ENCODE measurements at places on chromosomes 7 and 10.

- no peak for DNase-seq
These were observed 64.4 kb upstream of the CFAP46 start for GRCh38 chr10:133006806-133007205.

- no peak for DNase-seq
These were observed 63.3 kb downstream of the TMEM26 start for GRCh38 chr10:61389887-61390286.

GRCh38 chr7:99901581-99901980 lies 17.7 kb downstream of the TRIM4 start:
- no peak for DNase-seq

DNA sequence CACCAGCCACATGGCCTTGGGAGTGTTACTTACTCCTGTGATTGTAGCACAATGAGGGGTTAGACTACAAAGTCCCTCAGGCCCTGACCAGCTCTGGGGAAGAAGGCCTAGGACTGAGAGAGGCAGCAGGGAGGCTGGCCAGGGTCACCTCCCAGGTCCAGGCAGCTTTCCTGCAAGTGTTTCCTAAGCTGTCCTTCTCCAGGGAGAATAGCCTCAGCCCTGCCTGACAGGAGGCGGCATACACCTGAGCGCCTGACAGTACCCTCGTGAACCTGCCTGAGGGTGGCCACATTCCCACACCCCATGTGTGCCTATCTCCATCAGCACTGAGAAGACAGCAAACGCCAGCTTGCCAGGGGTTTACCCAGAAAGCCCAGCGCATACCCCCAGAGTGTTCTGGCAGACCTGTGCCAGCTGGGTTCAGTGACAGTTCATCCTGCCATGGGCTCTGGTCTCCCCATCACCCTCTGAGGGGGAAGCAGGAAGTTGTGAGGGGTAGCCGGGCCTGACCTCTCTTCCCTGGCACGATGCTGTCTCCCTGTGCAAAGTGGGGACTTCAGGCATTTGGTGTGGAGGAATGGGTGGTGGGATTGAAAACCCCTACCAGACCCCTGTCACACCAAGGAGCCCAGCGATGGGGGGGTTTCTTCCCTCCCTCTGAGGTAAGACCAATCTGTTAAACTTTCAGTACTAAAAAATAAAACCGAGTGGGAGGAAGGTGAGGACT lies 56.3 kb upstream of the CAMK2B start:
- DNase-seq = no peak

GRCh38 chr7:110317541-110318265 lies 773.2 kb upstream of the LRRN3 start:
- DNase-seq = no peak

DNA sequence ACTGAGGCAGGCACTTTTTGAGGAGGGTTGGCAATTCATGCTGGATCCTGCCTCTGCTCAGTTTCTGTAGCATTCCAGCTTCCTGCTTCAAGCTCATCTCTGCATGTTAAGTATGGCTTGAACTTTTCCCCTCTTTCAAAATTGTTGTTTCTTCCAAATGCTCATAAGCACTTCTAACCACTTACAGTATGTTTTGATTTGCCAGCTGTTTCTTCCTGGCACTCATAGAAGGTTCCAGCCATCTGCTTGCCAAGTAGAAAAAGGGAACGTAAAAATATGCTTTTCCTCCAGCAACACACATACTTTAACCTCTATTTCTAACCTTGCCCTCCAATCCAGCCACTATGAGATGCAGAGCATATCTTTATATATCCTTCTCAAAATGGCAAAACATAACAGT lies 692.6 kb upstream of the COBL start:
- no peak for DNase-seq

GRCh38 chr10:130985158-130985753 lies 326.3 kb downstream of the TCERG1L start:
- DNase-seq = no peak

- no peak for DNase-seq
These were observed 16.7 kb upstream of the CCDC3 start for GRCh38 chr10:13018171-13018570.

GRCh38 chr10:112981553-112981952 lies 31.5 kb downstream of the TCF7L2 start:
- DNase-seq = no peak

- no peak for DNase-seq
These were observed 23.2 kb upstream of the PRKAR1B start for GRCh38 chr7:750111-750905.

GRCh38 chr7:140669352-140669751 lies 3.4 kb upstream of the ADCK2 start:
- DNase-seq = no peak

GRCh38 chr10:22962817-22963216 lies 35.0 kb downstream of the ARMC3 start:
- no peak for DNase-seq

DNA sequence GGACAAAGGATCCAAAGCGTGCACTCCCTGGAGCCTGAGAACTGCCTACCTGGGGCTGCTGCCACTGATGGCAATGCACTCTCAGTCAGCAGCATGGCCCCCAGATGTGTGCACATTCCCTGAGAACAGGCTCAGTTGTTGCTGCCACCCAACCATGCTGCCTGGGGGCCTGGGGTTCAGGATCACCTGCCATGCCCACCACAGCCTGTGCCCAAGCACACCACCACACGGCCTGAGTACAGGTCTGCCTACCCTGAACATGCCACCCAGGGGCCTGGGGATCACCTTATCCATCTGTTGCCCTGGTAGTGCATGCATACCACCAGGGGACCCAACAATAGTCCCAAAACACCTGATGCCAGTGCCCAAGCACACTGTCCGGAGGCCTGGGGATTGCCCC lies 1174.5 kb downstream of the SORCS1 start:
- no peak for DNase-seq

DNA sequence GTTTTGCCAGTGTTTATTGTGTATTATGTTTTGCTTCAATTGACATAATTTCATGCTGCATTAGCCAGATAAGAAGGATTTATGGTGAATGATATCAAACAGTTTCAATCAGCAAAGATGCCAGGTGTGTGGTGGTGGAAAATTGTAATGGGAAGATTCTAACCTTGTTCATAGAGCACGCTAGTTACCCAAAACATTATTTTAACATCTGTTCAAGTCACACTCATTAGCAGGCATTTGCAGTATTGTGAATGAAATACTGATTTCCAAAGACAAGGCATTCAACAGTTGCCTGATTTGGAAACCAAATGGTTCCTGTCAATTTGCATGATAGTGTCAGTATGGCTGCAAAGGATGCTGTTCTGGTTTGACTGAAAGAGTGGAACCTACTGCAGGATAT lies 129.7 kb downstream of the EPC1 start:
- DNase-seq = no peak

GRCh38 chr7:138842111-138842510 lies 44.1 kb upstream of the ATP6V0A4 start:
- no peak for DNase-seq

GRCh38 chr10:71753091-71753959 lies 20.0 kb downstream of the VSIR start:
- DNase-seq = no peak

GRCh38 chr7:73832806-73833205 lies 2.0 kb downstream of the CLDN4 start:
- no peak for DNase-seq

- DNase-seq = no peak
These were observed 47.9 kb upstream of the SKAP2 start for GRCh38 chr7:26912338-26912737.

GRCh38 chr10:130403153-130404075 lies 267.2 kb downstream of the GLRX3 start:
- no peak for DNase-seq

- no peak for DNase-seq
These were observed 62.8 kb downstream of the BICC1 start for GRCh38 chr10:58575491-58575890.

GRCh38 chr7:143041346-143041745 lies 10.8 kb upstream of the OR6V1 start:
- DNase-seq = no peak

- no peak for DNase-seq
These were observed 28.5 kb downstream of the CHAT start for GRCh38 chr10:49642311-49642710.

DNA sequence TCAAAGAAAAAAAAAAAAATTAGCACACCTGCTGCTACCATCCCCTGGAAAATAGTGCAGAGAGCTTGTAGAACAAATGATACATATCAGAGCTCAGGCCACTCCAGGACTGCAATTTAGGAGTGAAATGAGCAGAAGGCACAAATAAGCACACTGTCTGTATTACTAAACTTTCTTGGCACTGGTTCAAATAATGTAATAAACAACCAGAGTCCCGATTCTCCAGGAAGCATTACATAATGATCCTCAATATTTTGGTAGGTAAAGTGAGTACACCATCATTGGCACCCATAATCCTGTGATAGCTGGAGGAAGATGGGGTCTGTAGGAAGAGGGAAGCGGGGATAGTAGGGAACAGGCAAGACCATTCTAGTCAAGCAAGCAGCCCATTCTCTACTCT lies 74.3 kb downstream of the SVOPL start:
- no peak for DNase-seq

DNA sequence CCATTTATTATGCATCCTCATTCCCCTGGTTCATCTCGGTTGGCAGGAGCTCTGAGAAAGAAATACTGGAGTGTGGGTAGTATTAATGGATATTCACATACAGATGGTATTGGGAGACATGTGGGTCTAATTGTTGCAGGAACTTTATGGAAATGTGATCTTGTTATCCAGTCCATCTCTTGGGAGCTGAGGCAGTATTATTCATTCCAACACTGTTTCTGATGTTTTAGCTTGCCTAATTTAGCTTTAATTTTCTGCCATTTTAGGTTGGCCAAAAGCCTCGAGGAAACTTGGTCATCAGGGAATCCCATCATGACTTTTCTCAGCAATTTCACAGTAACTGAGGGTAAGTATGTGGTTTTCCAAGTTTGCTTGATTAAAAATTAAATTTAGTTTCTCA lies 125.7 kb downstream of the ABCA13 start:
- no peak for DNase-seq

- no peak for DNase-seq
These were observed 143.0 kb downstream of the NEURL1 start for GRCh38 chr10:103636492-103636891.

GRCh38 chr10:71486484-71487114 lies 89.9 kb downstream of the CDH23 start:
- no peak for DNase-seq

DNA sequence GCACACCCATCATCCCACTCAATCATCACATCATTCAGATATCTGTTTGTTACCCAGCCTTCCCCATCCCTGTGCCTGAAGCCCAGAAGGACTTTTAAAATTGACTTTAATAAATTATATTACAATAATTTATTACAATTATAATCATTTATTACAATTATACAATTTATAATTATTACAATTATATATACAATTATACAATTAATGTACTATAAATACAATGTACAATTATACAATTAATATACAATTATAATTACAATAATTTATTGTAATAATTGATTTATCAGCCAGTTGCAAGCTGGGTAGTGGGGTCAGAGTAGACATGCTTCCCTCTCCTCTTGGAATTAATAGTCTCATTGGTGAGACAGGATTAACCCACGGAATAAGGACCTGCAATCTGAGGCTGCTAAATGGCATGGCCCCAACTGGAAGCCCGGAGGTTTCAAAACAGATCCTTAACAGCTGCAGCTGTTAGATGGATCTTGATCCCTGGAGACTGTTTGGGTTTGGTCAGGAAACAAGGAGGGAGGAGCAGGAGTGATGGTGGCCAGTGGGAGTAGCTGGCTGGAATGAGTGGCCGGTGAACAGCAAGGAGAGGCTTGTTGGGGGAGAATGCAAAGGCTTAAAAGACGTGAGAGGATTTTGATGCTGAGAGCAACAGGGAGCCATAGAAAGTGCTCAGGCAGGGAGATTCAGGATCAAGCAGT lies 402.8 kb upstream of the PODXL start:
- no peak for DNase-seq

DNA sequence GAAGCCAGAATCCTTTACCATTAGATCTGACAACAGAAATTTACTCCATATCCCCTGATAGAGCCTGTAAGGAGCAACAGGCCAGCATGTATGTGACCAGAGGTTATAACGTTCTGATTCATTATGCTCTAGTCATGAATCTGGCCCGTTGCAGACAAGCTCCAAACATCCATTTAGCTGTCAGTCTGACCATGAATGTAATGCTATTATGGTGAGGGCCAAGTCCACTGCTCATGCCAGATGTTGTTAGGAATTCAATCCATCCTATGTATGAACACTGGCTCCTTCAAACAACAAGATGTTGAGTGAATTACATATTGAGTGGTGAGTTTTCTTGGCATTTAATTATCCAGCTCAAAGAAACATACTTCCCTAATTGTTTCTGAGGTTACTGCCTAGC lies 610.1 kb upstream of the ANKRD30A start:
- no peak for DNase-seq

All from NCI-H187 (cell line).